ENCODE measurements at places on chromosomes 12 and 14.
A peak's percentile ranks its signal among the peaks of the same experiment; 100 is the strongest.

- DNase-seq: no peak
Observed at GRCh38 chr12:17370621-17371020, 719.4 kb downstream of the RERGL start.

- DNase-seq: no peak
Observed at GRCh38 chr12:132711080-132711843, 620 bp downstream of the PGAM5 start.

GRCh38 chr14:100539766-100540140 lies 47.5 kb downstream of the BEGAIN start:
- no peak for DNase-seq

GRCh38 chr12:131759176-131759575 lies 48.3 kb downstream of the SFSWAP start:
- peak; percentile 31 for DNase-seq

GRCh38 chr14:23445773-23446172 lies 10.3 kb upstream of the MYH7 start:
- no peak for DNase-seq

Data from astrocyte (in vitro differentiated cells and primary cell).